ENCODE measurements at places on chromosomes 1 and 21. TPM values are rescaled to one million over a fixed set of nuclear protein-coding genes. Genes with fewer than 3 reads are reported as not detected.

- DNase-seq, result no peak
Observed at GRCh38 chr1:115411371-115412063, 73.5 kb upstream of the NGF start.

Gene CFHR1
- total RNA-seq, result not detected

DNA sequence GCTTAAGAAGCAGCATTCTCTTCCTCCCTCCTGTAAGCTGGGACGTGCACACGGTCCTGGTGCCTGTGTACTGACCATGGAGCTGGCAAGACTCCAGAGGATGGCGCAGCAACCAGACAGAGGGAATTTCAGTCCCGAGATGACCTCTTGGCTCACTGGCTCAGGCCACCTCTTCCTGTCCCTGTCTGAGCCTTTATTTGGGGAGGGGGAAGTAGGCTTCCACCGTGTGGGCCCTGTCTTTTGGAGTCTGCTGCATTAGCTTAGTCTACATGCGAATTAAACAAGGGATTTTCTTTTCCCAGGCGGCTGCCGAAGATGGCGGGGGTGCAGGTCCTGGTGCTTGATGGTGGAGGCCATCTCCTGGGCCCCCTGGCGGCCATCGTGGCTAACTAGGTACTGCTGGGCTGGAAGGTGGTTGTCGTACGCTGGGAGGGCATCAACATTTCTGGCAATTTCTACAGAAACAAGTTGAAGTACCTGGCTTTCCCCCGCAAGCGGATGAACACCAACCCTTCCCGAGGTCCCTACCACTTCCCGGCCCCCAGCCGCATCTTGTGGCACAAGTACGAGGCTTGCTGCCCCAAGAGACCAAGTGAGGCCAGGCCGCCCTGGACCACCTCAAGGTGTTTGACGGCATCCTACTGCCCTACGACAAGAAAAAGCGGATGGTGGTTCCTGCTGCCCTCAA is 10.2 kb downstream of the IL24 start:
- no peak for DNase-seq

Gene TDRD5
- total RNA-seq, result not detected

Gene TRIM67
- 0.58 TPM for total RNA-seq

Gene A3GALT2
- not detected for total RNA-seq

GRCh38 chr1:92728697-92729096 is 56.2 kb downstream of the EVI5 start:
- no peak for DNase-seq

- no peak for DNase-seq
Observed at GRCh38 chr1:26999440-26999987, 6.0 kb downstream of the TRNP1 start.

GRCh38 chr1:228452194-228453021 is 34.8 kb upstream of the RNF187 start:
- DNase-seq, result no peak

- DNase-seq, result no peak
Observed at GRCh38 chr1:162222014-162222413, 152.5 kb downstream of the NOS1AP start.

Gene VHLL
- not detected for total RNA-seq

- no peak for DNase-seq
Observed at GRCh38 chr1:201281573-201281972, 1.7 kb upstream of the PKP1 start.

GRCh38 chr1:170204121-170204520 is 58.4 kb downstream of the NTMT2 start:
- no peak for DNase-seq

- no peak for DNase-seq
Observed at GRCh38 chr1:57157818-57158603, 192.2 kb upstream of the C8B start.

- no peak for DNase-seq
Observed at GRCh38 chr1:205660361-205660760, 19.9 kb downstream of the SLC45A3 start.
